Stimulated activated CD4-positive, alpha-beta T cell treated with anti-CD3 and anti-CD28 coated beads, Interleukin-12 subunit alpha, Interleukin-12 subunit beta, amount 100 ng/mL, for 4 hours (primary cell): ENCODE measurements at places on chromosomes 7 and 10.

GRCh38 chr10:88041243-88042159 lies 178.1 kb downstream of the PTEN start:
- no peak for DNase-seq

DNA sequence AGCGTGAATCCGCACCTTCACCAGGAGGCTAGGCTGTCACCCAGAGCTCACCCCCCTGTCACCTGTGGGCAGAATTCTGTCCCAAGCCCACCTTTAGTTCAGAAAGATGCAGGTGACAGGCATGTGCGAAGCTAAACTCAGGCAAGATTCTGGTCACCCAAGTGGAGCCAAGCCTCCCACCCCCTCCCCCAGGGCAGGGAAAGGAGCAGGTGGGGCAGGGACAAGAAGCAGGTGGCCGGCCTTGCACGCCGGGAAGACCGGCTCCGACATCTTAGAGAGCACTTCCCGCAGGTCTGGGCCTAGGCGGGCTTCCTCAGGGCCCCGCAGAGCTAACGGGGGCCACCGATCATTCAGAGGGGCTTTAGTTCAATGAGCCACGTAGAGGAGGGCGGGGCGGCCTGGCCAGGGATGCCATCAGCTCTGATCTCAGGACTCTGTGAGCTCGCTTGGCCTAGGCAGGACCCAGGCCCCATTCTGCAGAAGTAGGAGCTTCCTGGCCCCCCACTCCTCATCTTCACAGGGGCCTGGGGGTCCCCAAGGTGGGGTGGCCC lies 19.9 kb downstream of the UNCX start:
- no peak for DNase-seq

DNA sequence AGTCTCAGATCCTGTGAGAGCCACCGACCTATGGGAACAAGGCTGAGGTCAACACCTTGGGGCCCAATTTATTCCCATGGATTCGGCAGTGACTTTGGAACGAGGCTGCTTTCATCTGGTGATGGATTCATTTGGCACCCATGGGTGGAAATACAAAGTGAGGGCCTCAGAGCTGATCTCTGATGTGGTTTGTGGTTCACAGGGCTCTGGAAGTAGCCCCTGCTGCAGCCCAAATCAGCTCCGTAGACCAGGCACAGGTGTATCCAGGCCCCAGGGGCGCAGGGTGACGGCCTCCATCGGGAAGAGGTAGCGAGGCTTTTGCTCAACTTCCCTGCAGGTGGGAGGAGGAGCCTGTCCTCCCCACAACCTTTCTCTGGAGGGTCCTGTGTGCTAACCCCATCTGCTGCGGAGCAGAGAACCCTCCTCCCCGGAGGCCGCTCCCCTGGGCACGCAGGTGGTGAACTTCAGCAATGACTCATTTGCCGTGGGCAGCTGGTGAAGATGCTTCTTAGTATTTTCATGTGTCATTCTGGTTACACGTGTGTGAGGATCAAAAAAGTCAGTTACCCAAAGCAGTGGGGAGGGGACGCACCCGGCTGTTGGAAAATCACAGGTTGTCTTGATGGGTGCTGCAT lies 7.5 kb upstream of the JAKMIP3 start:
- DNase-seq, result no peak

DNA sequence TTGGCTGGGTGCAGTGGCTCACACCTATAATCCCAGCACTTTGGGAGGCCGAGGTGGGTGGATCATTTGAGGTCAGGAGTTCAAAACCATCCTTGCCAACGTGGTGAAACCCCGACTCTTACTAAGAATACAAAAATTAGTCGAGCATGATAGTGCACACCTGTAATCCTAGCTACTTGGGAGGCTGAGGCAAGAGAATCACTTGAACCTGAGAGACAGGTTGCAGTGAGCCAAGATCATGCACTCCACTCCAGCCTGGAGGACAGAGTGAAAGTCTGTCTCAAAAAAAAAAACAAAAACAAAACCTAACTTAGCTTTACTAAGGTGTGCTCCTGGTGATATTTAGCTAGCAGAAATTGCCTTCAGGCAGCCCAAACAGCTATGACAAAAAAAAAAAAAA lies 24.3 kb upstream of the VDAC2 start:
- DNase-seq, result no peak

- DNase-seq, result no peak
These were observed 45.1 kb upstream of the PRKG1 start for GRCh38 chr10:51029172-51029641.

DNA sequence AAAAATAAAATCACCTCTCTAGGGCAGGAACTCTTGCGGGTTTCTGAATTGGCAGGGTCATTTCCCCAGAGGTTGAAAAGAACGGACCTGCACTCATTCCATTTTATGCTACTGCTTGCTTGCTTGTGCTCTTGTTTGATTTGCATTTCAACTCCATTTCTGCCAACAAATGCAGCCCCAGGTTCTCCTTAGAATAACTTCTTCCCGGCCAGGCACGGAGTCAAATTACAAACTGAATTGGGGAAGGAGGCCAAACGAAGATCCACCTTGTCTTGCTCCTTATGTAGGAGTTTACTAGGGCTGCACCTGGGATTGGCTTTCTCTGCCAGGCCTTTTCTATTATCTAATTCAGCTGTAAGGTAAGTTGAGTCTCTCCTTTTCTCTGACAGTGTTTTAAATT lies 79.6 kb downstream of the HGF start:
- no peak for DNase-seq

DNA sequence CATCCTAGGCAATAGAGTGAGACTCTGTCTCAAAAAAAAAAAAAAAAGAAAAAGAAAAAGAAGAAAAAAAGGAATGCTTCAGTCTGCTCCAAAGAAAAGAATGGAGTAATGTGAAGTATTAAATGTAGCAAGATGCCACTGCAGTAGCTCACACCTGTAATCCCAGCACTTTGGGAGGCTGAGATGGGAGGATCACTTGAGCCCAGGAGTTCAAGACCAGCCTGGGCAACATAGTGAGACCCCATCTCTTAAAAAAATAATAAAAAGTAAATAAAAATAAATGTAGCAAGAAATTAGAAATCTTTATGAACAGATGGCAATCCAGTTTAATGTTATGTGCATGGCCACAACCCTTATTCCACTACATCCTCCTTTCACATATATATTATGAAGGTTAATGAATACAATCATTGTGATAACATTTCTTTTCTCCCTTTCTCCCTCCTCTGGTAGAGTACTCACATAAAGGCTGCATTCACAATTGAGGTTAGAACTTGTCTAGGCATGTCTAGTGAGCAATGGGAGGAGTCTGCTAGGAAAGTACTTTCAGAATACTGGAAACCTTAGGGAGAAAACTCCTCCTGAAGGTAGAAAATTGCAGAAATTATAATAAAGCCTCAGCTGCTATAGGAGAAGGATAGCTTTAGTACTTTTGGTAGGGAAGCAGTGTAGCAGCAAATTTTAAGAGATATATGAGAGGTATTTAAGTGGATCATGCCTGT lies 20.4 kb downstream of the KLLN start:
- DNase-seq, result no peak

DNA sequence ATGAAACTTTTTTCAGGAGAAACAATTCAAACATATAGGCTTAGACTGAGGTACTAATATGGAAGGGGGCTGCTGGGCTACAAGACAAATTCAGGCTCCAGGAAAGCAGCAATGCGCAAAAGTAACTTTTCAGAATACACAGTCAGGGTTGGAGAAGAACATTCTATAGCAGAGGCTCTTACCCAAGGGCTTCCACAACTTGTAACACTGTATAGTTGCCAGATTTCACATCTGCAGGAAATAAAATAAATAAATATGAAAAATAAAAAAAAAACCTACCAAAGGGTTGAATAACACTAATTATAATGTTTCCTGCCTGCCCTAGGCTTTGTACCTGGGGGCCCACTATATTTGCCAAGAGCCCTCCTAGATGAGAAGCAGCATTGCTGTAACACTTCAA lies 14.3 kb downstream of the MMS19 start:
- DNase-seq, result no peak

DNA sequence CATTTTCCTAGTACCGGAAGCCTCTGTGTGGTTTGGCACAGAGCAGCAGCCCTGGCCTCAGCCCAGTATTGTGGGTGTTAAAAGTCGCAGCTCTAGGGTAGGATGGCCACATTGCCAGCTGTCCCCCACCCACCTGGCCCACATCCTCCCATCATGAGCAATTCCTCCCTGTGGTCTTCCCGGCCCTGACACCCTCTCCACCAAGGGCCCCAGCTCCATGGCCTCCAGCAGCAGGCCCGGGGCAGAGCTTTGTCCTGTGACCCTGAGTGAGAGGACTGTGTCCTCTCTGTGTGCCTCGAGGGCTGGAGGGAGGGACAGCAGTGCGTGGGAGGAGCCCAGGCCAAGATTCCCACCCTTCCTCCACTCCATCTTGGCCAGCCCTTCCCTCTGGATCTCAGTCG lies 93.7 kb downstream of the MYL10 start:
- no peak for DNase-seq

GRCh38 chr7:70072220-70072619 lies 473.9 kb downstream of the AUTS2 start:
- no peak for DNase-seq
